D341Med (cell line): ENCODE measurements at places on chromosomes 4 and X.

DNA sequence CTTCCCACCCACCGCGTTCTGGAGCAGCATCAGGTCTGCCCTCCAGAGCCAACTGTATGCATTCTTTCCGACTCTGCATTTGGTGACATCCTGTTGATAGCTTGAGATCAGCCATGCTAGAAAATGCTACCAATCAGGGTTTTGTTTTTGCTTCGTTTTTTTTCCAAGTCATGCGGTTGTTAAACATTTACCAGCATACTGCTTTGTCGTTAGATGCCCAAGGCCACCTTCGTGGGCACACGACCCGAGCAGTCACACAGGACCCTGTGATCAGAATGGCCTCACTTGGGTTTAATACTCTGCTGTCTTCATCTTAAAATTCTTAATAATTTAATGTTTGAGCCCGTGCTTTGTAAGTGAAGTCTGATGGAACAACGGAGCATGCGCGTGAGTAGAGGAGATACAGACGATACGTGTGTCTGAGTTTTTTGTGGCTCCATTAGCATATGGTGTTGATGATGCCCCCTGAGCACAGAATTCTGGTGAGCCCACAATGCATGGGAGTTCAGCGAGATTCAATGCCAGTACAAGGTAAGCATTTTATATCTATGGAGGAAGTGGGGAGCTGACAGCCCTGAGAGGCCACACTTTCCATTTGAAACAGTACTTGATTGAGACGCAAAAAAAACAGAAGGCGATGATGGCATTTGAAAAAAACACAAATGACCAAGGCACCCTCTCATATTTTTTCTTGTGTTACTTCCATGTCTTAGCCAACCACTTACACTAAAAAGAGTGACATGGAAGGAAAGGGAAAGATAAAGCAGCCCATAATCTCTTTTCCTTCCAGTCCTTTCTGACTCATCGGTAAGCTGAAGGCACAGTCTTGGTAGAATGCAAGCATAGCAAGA lies 323.6 kb downstream of the BCOR start:
- no peak for DNase-seq

GRCh38 chrX:30212172-30212571 lies 3.2 kb upstream of the MAGEB2 start:
- DNase-seq, result no peak

GRCh38 chr4:110007217-110007616 lies 94.5 kb downstream of the EGF start:
- DNase-seq, result no peak

DNA sequence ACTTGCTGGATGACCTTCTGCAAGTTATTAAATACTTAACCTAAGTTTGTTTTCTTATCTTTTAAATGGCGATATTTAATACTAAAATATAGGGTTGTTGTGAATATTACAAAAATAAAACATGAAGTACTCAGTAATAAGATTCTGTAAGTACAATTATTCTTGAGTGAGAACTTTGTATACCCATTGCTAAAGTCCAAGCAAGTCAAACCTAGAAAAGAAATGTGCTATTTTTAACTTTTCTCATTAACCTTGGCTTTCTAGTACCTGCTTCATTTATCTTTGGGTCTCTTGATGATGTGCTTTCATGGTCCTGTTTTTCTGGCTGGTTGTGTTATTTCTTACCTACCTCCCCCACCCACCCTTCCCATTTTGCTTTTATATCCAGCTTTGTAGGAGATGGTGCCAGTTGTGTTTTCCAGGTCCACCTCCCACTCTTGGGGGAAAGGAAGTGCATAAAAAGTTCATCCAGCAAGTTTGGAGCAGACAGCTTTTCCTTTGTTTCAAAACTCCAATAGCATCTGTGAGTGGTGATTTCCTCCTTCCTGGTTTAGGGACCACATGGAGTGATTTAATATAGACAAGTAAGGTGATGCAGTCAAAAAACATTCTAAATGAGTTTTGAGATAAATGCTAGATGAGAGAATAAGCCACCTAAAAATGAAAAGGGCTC lies 7.5 kb upstream of the CXCL8 start:
- DNase-seq, result no peak

DNA sequence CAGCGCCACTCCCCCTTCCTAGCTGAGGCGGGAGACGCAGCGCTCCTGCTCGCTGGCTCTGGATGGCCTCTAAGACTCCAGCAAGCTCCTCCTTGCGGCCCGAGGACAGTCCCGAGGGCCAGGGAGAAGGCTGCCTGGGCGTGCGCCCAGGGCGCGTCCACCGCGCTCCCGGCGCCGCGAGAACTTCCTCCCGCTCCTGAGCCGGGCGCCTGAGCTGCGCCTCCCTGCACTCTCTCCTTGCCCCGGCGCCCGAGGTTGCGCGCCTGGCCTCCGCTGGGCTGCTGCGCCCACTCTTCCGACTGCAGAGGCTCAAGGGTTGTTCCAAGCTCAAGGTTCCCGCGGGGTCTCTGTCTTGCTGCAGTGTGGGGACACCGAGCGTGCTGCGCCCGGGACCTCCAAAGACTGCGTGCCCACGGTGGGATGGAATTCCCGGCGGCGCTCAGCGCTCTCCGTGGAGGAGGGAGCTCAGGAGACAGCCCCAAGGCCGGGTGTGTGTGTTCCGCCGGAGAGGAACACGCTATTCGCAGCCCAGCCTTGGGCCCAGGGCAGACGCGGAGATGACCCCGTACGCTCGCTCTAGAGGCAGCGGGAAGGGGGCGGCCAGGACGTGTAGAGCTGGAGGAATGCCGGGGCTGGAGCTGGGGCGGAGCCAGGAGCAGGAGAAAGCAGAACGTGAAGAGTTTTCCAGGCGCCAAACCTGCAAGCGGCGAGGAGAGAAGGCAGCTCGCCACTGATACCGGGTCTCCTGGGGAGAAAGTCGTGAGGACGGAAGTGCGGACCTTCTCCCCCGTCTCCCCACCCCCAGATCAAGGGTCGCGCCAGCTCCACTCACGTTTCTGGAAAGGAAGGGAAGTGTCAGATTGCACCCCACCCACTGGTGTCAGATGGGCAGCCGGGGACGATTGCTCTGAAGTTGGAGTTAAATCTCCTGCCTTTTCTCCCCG lies at the start of gene ARHGAP6:
ARHGAP6 (minus strand) TSS at position 753 of the 944 bp plus-strand sequence. CDS start 1,092 bp downstream, outside the sequence.
- DNase-seq, result peak; percentile 41

- no peak for DNase-seq
These were observed 37.0 kb downstream of the NAP1L5 start for GRCh38 chr4:88660446-88661294.

DNA sequence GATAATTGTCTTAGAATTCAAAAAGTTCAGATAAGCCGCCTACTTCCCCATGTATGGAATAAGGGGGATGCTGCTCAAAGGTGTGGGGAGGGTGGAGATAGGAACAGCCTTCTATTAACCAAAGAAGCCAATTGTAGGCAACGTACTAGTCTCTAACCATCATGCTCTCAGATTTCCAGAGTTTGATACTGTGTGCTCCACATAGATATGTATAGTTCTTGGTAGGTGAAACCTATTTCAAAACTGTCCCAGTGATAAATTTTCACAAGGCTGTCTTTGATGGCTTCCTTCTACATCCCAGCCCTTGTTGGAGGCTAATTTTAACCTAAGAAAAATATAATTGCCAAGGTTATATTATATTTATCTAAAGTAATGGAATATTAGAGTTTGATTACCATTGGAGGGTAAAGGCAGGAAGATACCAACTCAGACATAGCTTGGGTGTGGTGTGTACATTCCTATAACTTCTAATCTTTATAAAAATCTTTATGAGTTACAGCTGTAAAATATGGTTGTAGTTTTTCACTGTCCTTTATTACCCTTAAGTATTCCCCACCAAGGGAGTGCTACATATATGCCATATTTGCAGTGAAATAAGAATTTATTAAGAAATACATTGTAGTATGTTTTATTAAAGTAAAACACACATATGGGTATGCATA lies 87.7 kb downstream of the SLC4A4 start:
- DNase-seq, result no peak

- DNase-seq, result no peak
These were observed 144.6 kb upstream of the EDNRA start for GRCh38 chr4:147336252-147336651.

- peak; percentile 57 for DNase-seq
These were observed 93.2 kb downstream of the GASK1B start for GRCh38 chr4:158079661-158080060.

GRCh38 chr4:106629268-106629625 lies 260.7 kb upstream of the GIMD1 start:
- DNase-seq, result no peak

GRCh38 chr4:52713456-52713937 lies 37.7 kb downstream of the ERVMER34-1 start:
- DNase-seq, result no peak

GRCh38 chr4:163663454-163664225 lies 169.2 kb downstream of the TMA16 start:
- DNase-seq, result no peak

DNA sequence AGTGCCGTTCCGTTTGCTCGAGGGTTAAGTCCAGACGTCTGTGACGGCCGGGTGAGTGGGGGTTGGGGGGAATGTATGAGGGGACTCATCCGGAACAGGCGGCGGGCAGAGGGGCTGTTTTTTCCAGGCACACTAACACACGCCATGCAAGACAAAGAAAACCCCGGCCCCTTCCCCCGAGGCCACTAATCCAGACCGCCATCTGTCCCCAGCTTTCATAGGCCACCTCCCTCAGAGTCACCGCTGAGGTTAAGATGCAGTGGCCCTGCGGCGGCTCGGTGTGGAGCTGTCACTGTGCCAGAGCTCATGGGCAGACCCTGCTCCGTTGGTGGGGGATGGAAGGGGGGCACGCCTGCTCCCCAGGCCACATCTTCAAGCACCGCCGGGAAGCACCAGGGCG lies 34.1 kb downstream of the SORCS2 start:
- peak; percentile 92 for DNase-seq

- no peak for DNase-seq
These were observed 312.6 kb downstream of the PACRGL start for GRCh38 chr4:21012851-21013331.
